Left renal cortex interstitium (tissue), 4 donors: ENCODE measurements at places on chromosomes 6 and 20. TPM values are rescaled to one million over a fixed set of nuclear protein-coding genes. Genes with fewer than 3 reads are reported as not detected.

DNA sequence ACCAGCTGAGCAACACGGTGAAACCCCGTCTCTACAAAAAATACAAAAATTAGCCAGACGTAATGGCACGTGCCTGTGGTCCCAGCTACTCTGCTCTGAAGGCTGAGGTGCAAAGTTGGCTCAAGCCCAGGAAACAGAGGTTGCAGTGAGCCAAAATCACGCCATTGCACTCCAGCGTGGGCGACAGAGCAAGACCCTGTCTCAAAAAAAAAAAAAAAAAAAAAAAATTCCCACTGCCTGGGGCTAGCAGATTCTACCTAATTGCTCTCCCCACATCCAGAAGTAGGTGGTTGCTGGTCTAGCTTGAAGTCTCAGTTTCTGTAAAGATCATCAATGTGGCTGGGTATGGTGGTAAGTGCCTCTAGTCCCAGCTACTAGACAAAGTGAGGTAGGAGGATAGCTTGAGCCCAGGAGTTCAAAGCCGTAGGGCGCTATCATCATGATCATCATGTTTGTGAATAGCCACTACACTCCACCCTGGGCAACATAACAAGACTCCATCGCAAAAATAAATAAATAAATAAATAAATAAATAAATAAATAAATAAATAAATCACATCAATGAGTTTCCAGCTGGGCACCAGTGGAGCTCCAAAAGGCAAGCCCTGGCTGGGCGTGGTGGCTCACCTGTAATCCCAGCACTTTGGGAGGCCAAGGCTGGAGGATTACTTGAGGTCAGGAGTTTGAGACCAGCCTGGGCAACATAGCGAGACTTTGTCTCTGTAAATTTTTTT lies 6.3 kb upstream of the AP5S1 start:
- no peak for DNase-seq

Gene IPCEF1
- polyA plus RNA-seq: 7.5 TPM

GRCh38 chr6:148464319-148465010 lies 121.8 kb downstream of the SASH1 start:
- DNase-seq: peak; percentile 39

GRCh38 chr20:4613184-4613583 lies 108.5 kb upstream of the PRND start:
- DNase-seq: no peak
